ENCODE measurements at places on chromosomes 11 and 22. TPM values are rescaled to one million over a fixed set of nuclear protein-coding genes. Genes with fewer than 3 reads are reported as not detected.
A peak's percentile ranks its signal among the peaks of the same experiment; 100 is the strongest.

DNA sequence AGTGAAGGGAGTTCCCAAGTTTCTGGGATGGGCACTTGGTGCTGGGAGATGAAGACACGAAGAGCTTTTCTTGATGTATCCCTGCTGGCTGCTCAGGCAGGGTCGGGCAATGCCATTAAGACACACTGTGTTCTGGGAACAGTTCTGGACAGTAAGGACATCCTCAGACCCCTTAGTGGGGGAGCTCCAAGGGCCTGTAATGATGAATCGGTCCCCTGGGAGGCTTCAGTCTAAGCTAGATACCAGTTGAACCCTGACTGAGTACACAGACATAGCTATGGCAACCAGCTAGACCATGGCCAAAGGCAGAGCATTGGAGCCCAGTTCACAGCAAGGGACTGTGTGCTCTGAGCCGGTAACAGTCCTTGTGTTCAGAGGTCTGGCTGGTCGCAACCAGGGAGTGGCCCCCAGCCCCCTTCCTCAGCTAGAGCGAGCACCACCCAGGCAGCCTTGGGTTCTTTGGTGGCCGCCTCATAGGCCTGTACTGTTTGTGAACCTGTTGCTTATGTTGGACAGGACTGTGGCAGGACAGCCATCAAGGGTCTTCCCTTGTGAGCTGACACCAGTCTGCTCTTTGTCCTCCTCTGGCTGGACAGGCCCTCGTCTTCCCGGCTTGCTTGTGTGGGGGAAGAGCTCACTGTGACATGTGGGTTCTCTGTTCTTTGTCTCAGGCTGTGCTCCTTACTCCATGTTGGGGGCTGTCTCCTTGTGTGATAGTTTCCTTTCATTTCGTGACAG is 25.0 kb downstream of the MED15 start:
- H3K4me1 ChIP-seq: peaks cover 39% of the 10 kb centered on the region
- H3K4me3 ChIP-seq: peak overlapping the region; percentile 10
- peaks cover 26% of the 10 kb centered on the region for H3K36me3 ChIP-seq
- no peaks in the 10 kb centered on the region for H3K27me3 ChIP-seq

DNA sequence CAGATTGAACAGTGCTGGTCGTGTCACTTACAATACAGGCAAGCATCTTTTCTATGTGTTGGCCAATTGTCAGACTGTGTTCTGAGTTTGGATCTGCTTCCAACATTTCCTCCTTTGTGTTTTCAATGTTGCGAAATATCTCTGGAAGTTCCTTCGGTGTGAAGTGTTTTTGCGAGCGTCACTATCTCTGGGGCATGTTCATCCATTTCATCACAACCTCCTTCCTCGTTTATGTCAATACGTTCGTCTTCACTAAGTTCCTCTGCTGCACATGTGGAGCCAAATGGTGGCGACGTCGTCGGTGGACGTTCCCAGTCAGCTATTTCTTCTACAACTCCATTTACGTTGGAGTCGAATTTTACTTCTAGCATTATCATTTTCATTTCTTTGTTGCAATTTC is 100.2 kb upstream of the LMO1 start:
- no peaks in the 10 kb centered on the region for H3K4me1 ChIP-seq
- H3K4me3 ChIP-seq: no peak overlapping the region
- H3K27me3 ChIP-seq: peaks cover 2% of the 10 kb centered on the region
- no peaks in the 10 kb centered on the region for H3K36me3 ChIP-seq

DNA sequence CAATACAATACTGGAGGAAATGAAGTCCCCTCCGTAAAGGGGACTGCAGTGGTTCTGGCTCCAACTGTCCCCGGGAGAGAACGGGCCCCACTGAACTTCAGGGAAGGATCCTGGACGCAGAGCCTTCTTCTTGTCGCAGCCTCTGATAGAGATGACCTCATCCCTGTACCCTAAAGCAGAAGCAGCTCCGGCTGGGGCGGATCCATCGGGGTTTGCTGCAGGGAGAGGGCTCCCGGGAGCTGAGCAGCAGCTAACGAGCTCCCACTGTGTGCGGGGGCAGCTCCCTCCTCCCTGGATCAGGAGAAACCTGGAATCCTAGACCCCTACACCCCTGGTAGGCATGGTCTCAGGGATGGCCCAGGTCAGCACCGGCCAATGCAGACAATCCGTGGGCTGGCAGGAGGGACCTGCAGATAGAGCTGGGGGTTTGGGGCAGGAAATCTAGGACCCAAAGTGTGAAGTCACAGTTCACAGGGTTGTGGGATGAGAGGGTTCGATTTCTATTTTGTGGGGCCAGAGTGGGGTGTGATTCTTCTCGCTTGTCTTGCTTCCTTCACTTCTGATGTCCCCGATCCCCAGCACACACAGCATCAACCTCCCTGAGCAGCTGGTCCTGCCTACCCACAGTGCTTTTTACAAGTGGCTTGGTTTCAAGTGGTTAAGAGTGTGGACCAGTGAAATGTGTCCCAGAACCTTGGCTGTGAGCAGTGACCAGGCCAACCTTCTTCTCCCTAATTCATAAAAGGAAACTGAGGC is 12.9 kb downstream of the KIAA0930 start:
- peaks cover 10% of the 10 kb centered on the region for H3K4me1 ChIP-seq
- no peaks in the 10 kb centered on the region for H3K36me3 ChIP-seq
- H3K27me3 ChIP-seq: no peaks in the 10 kb centered on the region
- no peak overlapping the region for H3K4me3 ChIP-seq
- no peak for DNase-seq

DNA sequence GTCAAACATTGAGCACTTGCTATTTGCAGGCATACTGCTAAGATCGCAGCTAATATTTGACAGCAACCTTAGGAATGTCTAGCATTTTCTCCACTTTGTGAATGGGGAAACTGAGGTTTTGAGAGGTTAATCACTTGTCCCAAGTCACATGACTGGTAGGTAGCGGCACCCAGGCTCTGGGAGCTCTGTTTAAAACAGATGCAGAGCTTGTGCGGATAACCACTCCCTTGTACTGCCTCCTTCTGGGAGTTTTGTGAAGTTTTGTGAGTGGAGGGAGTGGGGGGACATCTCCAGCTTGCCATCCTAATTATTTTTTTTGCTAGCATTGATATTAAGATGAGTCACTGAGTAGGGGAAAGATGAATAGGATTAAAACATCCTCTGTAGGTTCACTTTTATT is 134.7 kb downstream of the GRIK4 start:
- peaks cover 18% of the 10 kb centered on the region for H3K27me3 ChIP-seq
- no peaks in the 10 kb centered on the region for H3K4me1 ChIP-seq
- H3K36me3 ChIP-seq: no peaks in the 10 kb centered on the region
- H3K27ac ChIP-seq: no peak overlapping the region

DNA sequence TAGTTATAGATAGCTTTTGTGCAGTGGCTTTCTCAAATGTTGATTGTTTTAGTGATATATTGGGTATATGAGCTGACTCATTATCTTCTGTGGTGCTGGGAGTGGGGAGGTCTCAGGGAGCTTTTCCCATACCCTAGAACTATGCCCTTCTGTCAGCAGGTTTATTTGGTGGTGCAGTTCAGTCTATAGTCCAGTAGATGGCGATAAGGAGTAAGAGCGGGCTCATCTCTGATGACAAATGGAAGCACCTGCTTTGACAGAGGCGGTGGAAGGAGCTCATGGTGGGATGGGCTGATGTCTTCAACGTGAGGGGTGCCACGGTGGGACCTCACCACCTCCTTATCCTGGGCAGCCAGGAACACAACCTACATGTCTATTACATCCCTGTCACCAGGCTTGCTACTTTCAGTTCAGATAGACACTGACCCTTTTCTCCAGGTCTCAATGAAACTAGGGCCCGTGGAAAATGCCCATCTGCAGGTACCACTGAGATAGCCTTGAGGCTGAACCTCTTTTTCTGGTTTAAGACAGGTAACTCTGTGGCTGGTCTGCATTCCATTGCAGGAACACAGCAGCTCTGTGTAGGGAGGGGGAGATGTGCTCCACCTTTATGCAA is 13.0 kb upstream of the OR6A2 start:
- H3K4me1 ChIP-seq: no peaks in the 10 kb centered on the region
- DNase-seq: no peak
- peaks cover 28% of the 10 kb centered on the region for H3K27me3 ChIP-seq
- H3K27ac ChIP-seq: no peak overlapping the region
- H3K4me3 ChIP-seq: no peak overlapping the region

GRCh38 chr11:100769165-100769564 is 82.1 kb downstream of the ARHGAP42 start:
- no peaks in the 10 kb centered on the region for H3K27me3 ChIP-seq
- H3K4me1 ChIP-seq: no peaks in the 10 kb centered on the region
- H3K36me3 ChIP-seq: no peaks in the 10 kb centered on the region
- H3K4me3 ChIP-seq: no peak overlapping the region
- no peak for DNase-seq

Gene ABCC8
- not detected for total RNA-seq

Gene C11orf42
- total RNA-seq: not detected

Gene TMEM86A
- total RNA-seq: 1.4 TPM

Gene RAB38
- total RNA-seq: 1.4 TPM

Gene KRTAP5-2
- not detected for total RNA-seq

Gene CELF1
- 102 TPM for total RNA-seq

Gene C11orf16
- total RNA-seq: not detected

Gene GAL
- total RNA-seq: not detected

Gene TM7SF2
- 26.2 TPM for total RNA-seq

Gene PKNOX2
- total RNA-seq: not detected

Data from activated naive CD8-positive, alpha-beta T cell treated with anti-CD3 and anti-CD28 coated beads, Interleukin-2, amount 10 ng/mL, durations not matched to agents 7 days and 5 days (primary cell).